Sciatic nerve (tissue), 2 donors: ENCODE measurements at places on chromosomes 12 and 14. TPM values are rescaled to one million over a fixed set of nuclear protein-coding genes. Genes with fewer than 3 reads are reported as not detected.

Gene TOMM20L
- not detected for total RNA-seq

Gene SMCO2
- total RNA-seq = 0.40 TPM

Gene GALNT6
- total RNA-seq = 4.0 TPM

Gene LRP10
- 106 TPM for total RNA-seq

Gene TMEM121
- 8.7 TPM for total RNA-seq

Gene ZFHX2
- total RNA-seq = 7.4 TPM

Gene MAP3K12
- 28.6 TPM for total RNA-seq

Gene DIO3
- total RNA-seq = 1.6 TPM

Gene ACVRL1
- 57.6 TPM for total RNA-seq

Gene CLMN
- 41.8 TPM for total RNA-seq

Gene CACNA2D4
- 5.9 TPM for total RNA-seq

Gene NINJ2
- total RNA-seq = 6.2 TPM

- DNase-seq = no peak
Measured at GRCh38 chr12:76041406-76041805, 9.8 kb upstream of the PHLDA1 start.

- no peak for DNase-seq
Measured at GRCh38 chr14:67010602-67011001, 178.6 kb upstream of the GARIN2 start.

DNA sequence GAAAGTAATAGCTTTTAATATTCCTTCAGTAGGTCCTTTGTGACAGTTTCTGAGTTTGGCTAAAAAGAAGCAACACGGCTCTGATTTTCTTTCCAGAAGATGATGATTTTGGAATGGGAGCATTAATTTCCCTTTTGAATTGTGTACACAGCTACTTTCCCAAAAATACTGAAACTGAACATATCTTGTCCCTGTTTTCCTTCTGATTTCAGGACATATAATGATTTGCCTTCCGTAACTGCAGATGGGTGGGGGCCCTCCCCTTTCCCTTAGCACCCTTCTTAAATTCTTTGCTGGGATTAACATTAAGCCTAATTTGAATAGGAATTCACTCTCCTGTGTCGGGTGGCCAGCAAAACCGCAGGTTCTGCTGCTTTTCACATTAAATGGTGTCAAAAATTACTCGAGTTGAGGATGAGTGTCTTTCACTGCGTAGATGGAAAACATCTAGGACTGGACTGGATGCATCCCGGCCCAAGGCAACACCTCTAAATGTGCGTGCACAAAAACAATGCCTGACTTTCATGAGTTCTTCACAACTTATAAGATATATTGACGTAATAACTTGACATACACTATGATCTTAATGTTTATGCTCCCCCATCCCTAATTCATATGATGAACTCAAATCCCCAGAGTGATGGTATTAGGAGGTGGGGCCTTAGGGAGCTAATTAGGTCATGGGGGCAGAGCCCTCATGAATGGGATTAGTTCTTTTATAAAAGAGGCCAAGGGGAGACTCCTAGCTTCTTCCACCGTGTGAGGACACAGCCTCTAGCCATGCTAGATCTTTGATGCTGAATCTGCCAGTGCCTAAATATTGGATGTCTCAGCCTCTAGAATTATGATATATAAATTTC, 158.1 kb downstream of the AEBP2 start:
- no peak for DNase-seq

GRCh38 chr12:78555802-78556201, 308.8 kb upstream of the SYT1 start:
- no peak for DNase-seq

GRCh38 chr14:24817212-24818057, 183.4 kb upstream of the GZMB start:
- DNase-seq = peak; percentile 59

DNA sequence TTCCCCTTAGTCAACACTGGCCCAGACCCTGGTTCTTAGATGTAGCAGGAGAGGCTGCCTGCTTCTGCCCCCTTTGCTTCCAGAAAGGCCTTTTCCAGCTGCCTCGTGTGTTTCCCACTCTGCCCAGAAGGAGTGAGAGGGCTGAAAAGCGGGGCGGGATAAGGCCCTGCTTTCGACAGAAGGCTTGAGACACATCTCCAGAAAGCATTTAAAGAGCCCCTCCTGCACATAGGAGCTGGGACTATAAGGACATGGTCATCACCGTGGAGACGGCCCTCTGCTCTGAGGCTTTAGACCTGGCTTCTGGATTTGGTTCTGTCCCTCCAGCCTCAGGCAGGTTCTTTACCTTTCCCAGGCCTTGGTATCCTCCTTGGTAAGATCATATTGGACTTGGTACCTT, 11.9 kb downstream of the CALM1 start:
- DNase-seq = no peak

DNA sequence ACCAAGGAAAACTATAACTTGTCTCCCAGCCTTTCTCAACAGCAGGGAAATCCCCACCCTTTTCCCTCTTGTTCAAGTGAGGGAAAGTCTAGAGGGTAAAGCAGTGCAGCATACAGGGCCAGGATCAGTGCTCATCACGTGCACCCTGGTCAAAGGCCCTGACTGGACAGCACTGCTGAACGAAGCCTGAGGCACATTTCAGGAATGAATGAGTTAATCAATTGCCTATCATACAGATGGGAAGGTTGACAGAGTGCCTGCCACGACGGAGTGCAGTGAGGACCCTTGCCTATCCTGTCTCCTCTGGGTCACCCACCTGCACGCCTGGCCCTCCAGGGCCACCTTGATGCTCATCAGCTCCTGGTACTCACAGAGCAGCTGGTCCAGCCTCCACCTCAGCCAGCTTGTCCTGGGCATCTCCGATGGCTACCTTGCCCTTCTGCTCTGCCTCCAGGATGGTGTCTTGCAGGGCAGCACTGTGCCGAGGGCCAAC, 11.7 kb upstream of the KRT73 start:
- no peak for DNase-seq

DNA sequence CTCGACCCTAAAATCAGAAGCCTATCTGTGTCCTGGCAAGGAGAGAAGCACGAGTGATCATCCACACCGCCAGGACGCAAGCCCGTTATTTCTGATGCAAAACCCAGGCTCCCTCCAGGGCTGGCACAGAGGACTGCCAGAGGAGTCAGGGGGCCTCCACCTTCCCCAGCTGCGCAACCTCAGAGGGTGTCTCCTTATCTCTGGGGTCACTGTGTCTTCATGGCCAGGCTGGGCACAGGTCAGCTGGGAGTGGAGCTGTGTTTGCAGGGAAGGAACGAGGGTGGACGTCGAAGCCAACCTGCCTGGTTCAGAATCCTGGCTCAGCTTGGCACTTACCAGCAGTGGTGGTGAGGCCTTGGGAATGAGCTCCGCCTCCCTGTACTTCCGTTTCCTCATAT, 12.0 kb upstream of the SERPINA3 start:
- no peak for DNase-seq

DNA sequence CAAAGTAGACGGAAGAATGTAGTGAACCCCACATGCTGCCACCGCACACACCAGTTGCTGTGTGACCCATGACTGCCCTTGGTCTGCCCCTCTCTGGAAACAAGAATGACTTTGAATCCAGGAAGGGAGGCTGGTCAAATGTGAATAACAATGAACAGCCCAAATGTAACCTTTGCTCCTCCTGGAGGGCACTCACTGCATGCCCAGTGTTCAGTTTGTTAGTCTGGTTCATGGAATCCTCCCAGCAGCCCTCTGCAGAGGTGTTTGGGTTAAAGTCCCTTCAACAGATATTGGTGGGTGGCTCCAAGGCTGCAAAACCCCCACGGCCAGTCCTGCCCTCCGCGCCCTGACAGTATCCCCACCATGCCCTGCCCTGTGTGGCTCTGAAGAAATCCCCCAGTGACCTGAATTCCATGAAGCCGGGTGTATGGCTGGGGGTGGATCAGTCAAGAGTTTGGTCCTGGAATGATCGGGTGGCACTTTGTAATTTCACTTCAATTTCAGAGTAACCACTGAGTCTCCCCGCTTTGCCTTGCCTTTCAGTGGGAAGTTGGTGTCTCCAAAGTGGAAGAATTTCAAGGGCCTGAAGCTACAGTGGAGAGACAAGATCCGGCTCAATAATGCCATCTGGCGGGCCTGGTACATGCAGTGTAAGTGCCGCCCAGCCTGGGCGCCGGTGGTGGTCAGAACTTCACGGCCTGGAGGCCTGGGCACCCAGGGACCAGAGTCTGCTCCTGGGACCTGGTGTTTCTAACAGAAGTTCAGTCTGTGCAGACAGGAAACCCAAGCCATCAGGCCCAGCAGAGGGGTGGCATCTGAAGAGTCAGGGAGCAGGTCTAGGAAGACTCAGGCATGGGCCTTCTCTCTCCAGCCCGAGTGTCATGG, 47.1 kb downstream of the IL31 start:
- no peak for DNase-seq

GRCh38 chr12:12734054-12734453, 16.9 kb downstream of the CDKN1B start:
- no peak for DNase-seq

DNA sequence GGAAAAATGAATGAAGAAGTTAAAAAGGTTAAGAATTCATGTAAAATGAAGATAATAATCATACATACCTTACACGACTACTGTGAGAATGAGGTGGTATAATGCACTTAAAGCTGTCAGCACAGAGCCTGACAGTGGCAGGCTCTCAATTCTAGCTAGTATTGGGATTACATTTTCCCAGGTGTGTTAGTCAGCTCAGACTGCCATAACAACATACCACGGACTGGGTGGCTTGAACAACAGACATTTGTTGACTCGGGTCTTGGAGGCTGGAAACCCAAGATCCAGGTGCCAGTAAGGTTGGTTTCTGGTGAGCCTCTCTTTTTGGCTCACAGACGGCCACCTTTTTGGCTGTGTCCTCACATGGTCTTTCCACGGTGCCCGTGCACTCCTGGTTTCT, 167.8 kb downstream of the CHST11 start:
- DNase-seq = no peak

- DNase-seq = no peak
Measured at GRCh38 chr12:54411391-54412241, 7.5 kb downstream of the ITGA5 start.
